ENCODE measurements at places on chromosomes 7 and 10.
A peak's percentile ranks its signal among the peaks of the same experiment; 100 is the strongest.

- DNase-seq = no peak
Measured at GRCh38 chr10:78432583-78432982, 398.9 kb downstream of the RPS24 start.

GRCh38 chr7:90194911-90195809 lies 16.4 kb upstream of the STEAP2 start:
- DNase-seq = no peak

- peak; percentile 56 for DNase-seq
Measured at GRCh38 chr7:77727936-77728701, 31.9 kb downstream of the RSBN1L start.

GRCh38 chr7:99699946-99700345 lies 20.1 kb upstream of the CYP3A5 start:
- DNase-seq = no peak

DNA sequence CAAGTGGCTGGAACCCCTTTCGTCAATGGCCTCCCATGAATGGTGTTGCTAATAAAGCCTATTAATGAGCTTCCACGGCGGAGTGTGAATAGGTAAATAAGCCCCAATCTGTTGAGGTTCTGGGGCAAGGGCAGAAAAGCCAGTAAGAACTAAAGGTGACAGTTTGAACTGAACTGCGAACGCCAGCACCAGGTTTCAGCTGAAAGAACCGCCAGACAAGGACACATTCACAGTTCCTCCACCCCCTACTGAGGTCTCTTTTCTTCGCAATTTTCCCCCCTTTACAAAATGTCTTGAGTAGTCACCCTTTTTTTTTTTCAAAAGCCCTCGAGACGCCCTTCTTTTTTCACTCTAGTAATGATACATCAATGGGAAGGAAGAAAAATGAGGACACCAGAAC lies 2.4 kb upstream of the FGFR2 start:
- DNase-seq = no peak

GRCh38 chr7:75698358-75698757 lies 40.4 kb downstream of the HIP1 start:
- no peak for DNase-seq

- DNase-seq = no peak
Measured at GRCh38 chr10:43131906-43132305, 6.3 kb upstream of the CSGALNACT2 start.

GRCh38 chr10:127142136-127142535 lies 54.3 kb downstream of the INSYN2A start:
- DNase-seq = no peak

- DNase-seq = no peak
Measured at GRCh38 chr7:158025686-158026600, 561.7 kb downstream of the PTPRN2 start.

DNA sequence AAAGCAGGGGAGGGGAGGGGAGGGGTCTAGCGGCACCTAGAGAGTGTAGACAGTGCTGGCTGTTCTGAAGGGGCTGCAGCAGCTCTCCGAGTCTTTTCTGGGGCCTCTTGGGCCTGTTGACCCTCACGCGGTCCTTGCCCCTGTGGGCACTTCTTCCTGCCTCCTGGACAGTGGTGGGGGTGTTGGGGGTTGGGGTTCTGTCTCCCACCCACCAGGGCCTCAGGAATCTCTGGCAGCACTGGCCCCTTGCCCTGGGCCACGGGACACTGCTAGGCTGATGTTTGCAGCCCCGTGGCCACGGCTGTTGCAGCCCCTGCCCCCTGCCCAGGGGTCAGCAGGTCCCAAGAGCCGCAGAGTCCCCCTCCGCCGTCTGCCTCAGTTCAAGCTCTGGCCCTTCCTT lies 68.9 kb upstream of the INPP5A start:
- no peak for DNase-seq

GRCh38 chr10:79178614-79179163 lies 109.9 kb downstream of the ZMIZ1 start:
- DNase-seq = peak; percentile 63

GRCh38 chr7:140358412-140359051 lies 39.8 kb downstream of the SLC37A3 start:
- DNase-seq = no peak

- no peak for DNase-seq
Measured at GRCh38 chr10:111830359-111830758, 353.2 kb downstream of the GPAM start.

- DNase-seq = no peak
Measured at GRCh38 chr7:22385326-22385725, 28.4 kb upstream of the RAPGEF5 start.

- no peak for DNase-seq
Measured at GRCh38 chr7:30303312-30304039, 19.1 kb downstream of the ZNRF2 start.

- peak; percentile 16 for DNase-seq
Measured at GRCh38 chr7:102927312-102927933, 14.6 kb downstream of the LRRC17 start.

- DNase-seq = no peak
Measured at GRCh38 chr10:86295351-86295750, 71.2 kb downstream of the GRID1 start.

- no peak for DNase-seq
Measured at GRCh38 chr10:109274681-109275080, 648.6 kb downstream of the XPNPEP1 start.

GRCh38 chr10:42802876-42803275 lies 20.3 kb downstream of the BMS1 start:
- DNase-seq = no peak

DNA sequence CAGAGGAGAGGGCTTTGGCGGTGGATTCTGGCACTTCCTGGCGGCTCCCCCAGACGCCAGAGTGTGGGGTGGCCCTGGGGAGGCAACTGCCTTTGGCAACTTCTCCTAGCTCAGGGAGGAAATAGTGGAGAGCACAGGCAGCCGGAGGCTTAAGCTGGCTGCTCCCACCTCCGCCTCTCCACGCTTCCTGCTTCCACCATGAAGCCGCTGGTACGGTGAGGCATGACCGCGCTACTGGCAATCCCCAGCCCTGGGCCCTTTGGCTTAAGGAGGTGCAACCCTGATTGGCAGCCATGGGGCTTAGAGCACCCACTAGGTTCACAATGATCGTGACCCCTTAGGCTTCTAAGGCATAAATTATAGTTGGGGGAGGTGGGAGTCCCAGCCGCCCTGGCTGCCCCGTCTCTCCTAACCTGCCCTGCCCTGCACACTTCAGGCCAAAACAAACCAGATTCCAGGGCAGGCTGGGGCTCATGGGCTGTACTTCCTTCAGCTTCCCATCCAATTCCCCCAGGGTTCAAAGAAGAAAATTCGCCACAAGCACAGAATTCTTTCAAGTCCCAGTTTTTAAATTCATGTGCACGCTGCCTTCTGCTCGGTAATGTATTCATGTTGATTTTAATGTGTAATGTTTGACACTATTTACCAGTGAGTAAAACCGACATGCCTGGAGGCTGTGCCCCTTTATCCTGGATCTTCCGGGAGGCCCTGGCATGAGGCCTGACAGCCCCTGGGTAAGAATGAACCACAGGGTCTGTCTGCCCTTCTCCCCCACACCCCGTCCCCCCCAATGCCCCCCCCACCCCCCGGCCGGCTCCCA lies 90.7 kb upstream of the LRRC4 start:
- no peak for DNase-seq

- peak; percentile 12 for DNase-seq
Measured at GRCh38 chr7:24574386-24574785, 1.1 kb downstream of the PALS2 start.

- DNase-seq = peak; percentile 72
Measured at GRCh38 chr7:5494683-5495561, 71.3 kb upstream of the TNRC18 start.

DNA sequence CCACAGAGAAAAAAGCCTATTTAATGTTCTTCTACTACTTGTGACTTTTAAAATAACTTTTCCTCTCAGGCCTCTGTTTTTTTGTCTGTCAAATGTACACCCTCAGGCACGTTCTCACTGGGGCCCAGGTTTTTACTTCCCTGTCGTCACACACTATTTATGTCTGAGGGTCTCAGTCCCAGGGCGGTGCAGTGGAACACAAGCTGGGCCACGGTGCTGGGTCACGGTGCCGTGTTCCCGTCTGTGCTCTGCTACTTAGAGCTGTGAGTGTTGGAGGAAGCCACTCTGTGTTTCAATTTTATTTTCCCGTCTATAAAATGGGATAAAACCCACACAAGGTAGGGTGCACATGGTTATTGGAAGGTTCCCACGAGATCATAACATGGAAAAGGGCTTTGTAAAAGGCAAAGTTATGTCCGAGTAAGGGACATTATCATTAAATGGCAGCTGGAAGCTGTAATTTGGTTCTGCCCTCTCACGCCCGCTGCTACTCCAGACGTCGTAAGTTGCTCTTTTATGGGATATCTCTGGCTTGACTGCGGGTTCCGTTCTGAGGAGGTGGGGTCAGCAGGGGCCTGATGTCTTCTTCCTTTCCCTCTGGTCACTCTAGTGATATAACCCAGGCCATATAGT lies 25.2 kb downstream of the ZNF775 start:
- no peak for DNase-seq

- no peak for DNase-seq
Measured at GRCh38 chr10:76257816-76258215, 826.4 kb downstream of the LRMDA start.

DNA sequence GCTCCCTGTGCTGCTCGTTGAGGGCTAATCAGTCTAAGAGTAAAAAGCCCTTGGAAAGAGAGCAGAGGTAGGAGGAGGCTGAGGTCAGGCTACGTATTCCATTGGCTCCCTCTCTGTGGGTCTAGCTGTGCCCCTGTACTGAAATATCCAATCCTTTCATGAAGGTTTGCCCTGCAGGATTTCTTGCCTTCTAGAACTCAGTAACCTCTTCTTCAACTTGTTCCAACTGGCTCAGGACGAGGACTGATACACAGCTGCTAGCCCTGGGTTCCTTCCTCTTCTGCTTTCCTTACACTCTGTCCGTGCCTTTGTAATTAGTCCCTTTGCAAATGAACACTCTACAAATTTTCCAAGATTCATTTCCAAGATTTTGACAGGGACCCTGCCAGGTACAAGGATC lies 560.5 kb downstream of the ACTR3B start:
- DNase-seq = no peak

GRCh38 chr7:73433924-73434700 lies 534 bp downstream of the FZD9 start:
- DNase-seq = no peak

DNA sequence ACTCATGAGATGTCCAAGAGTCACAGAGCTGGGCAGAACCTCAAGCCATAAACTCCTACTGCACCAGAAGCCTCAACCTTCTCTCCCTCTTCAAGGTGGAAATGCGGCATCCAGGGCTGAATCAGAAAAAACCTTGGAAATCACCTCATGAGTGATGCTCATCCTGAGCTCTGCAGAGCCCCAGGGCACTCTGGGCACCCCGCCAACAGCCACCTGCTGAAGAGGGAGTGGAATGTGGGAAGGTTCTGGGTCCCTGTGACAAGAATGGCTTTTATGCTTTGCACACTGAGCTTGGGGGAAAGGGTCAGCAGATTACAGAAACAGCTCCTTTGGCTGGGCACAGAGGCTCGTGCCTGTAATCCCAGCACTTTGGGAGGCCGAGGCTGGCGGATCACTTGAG lies 18.8 kb downstream of the NUDT1 start:
- DNase-seq = no peak

GRCh38 chr10:97157578-97158095 lies 28.1 kb downstream of the SLIT1 start:
- DNase-seq = no peak

- DNase-seq = no peak
Measured at GRCh38 chr10:71396711-71397295, at the start of gene CDH23. Gene CDH23, plus strand, starts transcription at chr10:71396920. Its CDS starts 42,912 bp downstream, at chr10:71439832.

DNA sequence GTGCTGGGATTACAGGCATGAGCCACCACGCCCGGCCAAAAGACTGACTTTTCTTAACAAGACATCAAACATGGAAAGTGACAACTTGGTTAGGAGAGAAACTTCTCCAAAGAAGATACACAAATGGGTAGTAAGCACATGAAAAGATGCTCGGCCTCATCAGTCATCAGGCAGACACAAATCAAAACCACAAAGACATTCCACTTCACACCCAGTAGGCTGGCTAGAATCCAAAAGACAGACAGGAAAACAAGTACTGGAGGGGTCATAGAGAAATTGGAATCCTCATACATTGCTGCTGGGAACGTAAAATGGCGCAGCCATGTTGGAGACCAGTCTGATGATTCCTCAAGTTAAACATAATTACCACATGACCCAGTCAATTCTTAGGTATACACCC lies 16.4 kb downstream of the SEPHS1 start:
- no peak for DNase-seq

GRCh38 chr10:52682766-52683165 lies 89.8 kb downstream of the MBL2 start:
- no peak for DNase-seq

- peak; percentile 6 for DNase-seq
Measured at GRCh38 chr7:42883950-42884349, 27.9 kb downstream of the C7orf25 start.

GRCh38 chr7:101924171-101924570 lies 106.7 kb downstream of the CUX1 start:
- peak; percentile 80 for DNase-seq

- no peak for DNase-seq
Measured at GRCh38 chr7:5436003-5436678, 12.5 kb upstream of the TNRC18 start.

All from HCEC 1CT (cell line).